ENCODE measurements at places on chromosomes 12 and 14. TPM values are rescaled to one million over a fixed set of nuclear protein-coding genes. Genes with fewer than 3 reads are reported as not detected.
A peak's percentile ranks its signal among the peaks of the same experiment; 100 is the strongest.

- DNase-seq, result no peak
Measured at GRCh38 chr12:94276725-94277124, 128.3 kb downstream of the PLXNC1 start.

DNA sequence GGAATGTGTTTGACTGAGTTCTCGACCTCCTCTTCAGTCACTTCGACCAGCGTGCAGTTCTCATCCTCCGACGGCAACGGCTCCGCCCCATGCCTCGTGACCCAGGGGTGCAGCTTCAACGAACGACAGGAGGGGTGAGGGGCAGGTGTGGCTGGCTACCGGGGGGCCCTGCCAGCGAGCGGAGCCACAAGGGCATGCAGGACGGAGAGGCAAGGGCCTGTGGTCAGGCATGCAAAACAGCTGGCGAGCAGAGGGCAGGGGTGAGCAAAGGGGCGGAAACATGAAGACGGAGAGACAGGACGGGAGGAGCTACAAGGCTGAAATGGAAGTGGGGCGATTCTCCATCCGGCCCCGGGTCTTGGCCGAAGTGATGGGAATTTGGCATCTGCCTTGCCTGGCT, 38.7 kb downstream of the P2RX4 start:
- no peak for DNase-seq

GRCh38 chr12:131865180-131865875, 29.1 kb upstream of the ULK1 start:
- DNase-seq, result no peak

DNA sequence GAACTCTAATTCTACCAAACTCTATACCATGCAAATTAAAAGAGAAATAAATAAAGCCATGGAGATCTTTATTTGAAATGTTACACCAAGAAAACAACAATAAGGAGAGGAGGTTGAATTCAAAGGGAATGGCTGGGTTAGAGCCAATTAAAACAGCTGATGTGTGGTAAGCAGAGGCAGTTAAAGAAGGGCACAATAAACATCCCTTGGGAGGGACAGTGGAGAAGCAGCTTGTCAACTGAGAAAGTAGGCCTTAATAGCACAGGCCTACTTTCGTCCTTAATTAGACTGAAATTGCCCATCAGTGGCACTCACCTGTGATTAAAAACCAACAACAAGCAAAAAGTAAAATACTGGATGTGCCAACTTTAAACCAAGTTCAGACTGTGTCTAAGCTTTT, 16.3 kb upstream of the NAV3 start:
- DNase-seq, result no peak

DNA sequence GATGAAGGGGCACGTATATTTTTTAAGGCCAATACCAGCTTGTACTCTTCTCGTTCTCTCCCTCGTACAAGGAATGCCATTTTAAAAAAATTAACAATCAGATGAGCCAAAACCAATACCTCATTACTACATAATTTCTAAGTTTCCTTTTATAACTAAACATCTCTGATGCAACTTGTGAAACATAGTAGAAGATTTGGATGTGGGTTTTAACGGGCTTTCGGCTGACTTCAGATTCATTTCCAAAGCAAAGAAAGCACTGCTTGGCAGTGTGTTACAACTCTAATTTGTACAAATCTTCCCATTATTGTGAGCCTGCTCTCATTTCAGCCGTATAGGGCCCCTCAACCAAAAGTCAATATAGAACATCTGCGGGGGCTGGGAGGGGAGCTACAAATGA, 99.1 kb upstream of the TMCC3 start:
- DNase-seq, result no peak

DNA sequence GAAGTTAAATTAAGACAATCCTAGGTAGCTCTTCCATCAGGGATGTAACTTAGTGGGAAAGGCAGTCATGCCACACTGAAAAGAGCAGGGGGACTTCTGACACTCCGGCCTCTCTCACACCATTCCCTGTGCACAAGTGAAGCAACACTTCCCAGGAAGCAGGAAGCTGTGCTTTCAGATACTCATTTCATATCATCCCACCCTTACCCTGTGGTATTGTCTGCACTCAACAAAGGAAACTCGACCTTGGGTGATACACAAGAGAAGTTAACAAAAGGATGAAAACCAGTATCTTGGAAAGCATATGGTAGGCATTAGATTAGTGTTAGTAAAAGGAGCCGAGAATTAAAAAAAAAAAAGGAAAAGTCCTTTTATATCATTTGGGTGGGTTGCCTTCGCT, 61.3 kb upstream of the MDM1 start:
- no peak for DNase-seq

- no peak for DNase-seq
Measured at GRCh38 chr14:81313775-81314429, 86.2 kb downstream of the STON2 start.

GRCh38 chr12:24960222-24960855, 11.4 kb upstream of the BCAT1 start:
- DNase-seq, result peak; percentile 33

The CFAP251 gene
- total RNA-seq, result 3.7 TPM

All from adrenal gland (tissue), 19 donors.